ENCODE measurements at places on chromosomes 3 and 15.

DNA sequence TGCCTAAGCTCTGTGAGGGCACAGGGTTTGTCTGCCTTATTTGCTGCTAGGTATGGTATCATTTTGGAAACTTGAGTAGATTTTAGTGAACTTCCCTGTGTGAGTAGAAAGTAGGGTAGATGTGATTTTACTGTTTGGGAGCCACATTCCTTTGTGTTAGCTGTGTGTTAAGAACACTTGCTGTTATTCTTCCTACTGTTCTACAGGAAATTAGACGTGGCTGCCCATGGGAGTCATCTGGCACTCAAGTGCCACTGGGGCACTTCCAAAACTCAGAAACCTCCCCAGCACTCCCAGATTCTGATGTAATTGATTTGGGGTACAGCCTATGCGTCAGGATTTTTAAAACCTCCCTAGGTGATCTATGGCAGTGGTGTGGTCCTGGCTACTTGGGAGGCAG, 369.9 kb upstream of the C2CD4B start:
- DNase-seq: no peak

- no peak for DNase-seq
These were observed 31.7 kb downstream of the FRMD5 start for GRCh38 chr15:44163370-44163769.

DNA sequence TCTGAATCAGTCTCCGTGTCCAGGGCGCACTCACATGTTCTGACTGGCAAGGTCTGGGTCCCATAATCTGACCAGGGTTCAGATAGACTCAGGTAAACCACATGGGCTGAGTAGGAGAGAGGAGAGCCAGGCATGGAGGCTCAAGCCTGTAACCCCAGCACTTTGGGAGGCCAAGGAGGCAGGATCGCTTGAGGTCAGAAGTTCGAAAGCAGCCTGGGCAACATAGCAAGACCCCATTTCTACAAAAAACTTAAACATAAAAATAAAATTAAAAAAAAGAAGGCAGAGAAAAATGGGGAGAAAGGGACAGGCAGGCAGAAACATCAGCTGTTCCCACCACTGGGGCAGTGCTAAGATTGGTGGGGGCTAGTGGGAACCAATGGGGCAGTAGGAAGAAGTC, 5.4 kb downstream of the TMEM43 start:
- DNase-seq: no peak

DNA sequence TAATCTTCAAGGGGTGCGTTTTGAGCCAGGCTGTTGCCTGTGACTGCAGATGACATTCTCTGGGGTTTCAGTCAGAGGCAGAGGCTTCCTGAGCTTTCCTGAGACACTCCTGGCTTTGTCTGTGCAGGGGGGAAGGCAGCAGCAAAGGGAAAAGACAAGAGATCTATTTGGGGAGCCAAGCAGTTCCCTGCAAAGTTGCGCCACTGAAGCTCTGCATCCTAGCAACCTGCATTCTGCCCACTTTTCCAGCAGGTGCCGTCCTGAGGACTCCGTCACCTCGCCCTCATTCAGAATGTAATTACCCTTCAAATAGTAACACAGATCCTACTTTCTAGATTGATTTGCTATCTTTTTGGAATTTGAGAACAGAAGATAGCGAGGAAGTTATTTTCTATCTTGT, 1.9 kb upstream of the TMEM158 start:
- no peak for DNase-seq

- DNase-seq: no peak
These were observed 2.5 kb upstream of the FBN1 start for GRCh38 chr15:48647962-48648361.

DNA sequence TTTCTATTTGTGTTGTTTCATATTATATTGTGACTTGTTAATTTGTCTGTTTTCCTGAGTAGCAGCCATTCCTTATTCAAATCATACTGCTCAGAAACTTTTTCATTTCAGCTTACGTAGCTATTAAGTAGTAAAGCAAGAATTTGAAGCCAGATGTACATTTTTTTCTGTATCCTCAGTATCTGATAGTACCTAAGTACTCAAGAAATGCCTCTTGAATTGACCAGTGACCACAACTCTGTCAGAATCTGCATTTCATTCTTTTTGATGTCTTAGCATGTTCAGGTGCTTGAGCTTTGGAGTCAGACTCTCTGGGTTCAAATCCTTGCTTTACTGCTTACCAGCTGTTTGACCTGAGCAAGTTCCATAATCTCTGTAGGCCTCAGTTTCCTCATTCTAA, 30.6 kb downstream of the ZFAND6 start:
- no peak for DNase-seq

GRCh38 chr3:156615592-156616173, 58.7 kb upstream of the TIPARP start:
- peak; percentile 9 for DNase-seq
